CD4-positive, CD25-positive, alpha-beta regulatory T cell (primary cell): ENCODE measurements at places on chromosomes 1 and 21. TPM values are rescaled to one million over a fixed set of nuclear protein-coding genes. Genes with fewer than 3 reads are reported as not detected.

DNA sequence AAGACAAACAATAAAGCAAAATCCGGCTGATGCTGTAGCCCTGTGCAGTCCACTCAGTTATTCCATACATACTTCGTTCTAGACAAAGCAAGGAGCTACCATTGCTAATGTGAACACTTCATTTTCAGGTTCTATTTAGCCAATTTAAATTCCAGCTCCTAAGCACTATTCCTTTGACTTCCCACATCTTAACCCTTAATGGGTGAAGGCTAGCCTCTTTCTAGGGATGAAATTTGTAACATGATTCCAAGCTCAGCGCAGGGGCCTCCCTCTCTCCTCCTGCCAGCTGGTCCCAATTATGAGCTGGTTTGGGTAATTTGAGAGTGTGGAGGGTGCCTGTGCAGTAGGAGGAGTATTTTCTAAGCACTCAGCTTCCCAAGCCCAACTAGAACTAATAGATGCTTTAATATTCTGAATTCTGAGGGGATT, 53.9 kb upstream of the PTGFRN start:
- no peaks in the 10 kb centered on the region for H3K36me3 ChIP-seq
- DNase-seq: no peak
- no peak overlapping the region for H3K27ac ChIP-seq
- no peak overlapping the region for H3K4me3 ChIP-seq
- H3K4me1 ChIP-seq: peaks cover 3% of the 10 kb centered on the region
- no peaks in the 10 kb centered on the region for H3K27me3 ChIP-seq

CD5L gene
- not detected for total RNA-seq

DNA sequence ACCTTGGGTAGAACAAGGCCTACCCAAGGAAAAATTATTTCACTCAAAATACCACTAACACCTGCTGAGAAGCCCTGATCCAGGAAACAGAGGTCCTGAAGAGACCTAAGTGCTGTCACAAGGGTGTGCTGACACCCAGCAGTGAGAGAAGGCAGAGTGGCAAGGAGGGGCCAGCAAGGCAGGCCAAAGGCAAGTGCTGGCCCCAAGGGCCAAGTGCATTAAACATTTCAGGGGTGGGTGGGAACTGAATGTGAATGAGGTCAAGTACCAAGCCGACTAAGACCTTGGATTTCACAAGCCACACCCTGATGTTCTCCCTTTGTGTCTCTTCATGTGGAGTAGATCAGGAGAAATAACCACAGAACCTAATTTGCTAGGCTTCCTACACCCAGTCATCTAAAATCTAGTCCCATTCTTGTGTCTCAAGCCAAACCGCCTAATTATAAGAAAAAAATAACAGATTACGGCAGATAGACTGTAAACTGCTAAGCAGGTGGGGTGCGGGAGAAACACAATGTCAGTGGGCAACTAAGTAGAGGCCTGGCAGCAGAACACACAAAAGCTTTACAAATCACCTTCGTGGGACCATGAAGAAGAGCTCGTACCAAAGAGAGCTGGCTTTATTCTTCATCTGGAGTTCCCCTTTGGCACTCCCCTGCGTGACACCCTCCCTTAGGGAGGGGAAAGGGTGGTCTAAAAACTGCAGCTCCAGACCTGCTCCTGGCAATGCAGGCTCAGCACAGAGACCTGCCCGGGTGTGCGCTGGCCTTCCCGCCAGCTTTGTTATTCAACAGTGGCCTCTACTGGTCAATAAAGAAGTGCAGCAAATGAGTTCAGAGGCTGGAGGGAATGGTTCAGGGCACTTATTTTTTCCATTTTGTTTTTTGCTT, 8.7 kb downstream of the UBE2G2 start:
- no peak overlapping the region for H3K4me3 ChIP-seq
- no peak overlapping the region for H3K27ac ChIP-seq
- H3K27me3 ChIP-seq: no peaks in the 10 kb centered on the region
- H3K36me3 ChIP-seq: peaks cover 14% of the 10 kb centered on the region
- peaks cover 7% of the 10 kb centered on the region for H3K4me1 ChIP-seq

DNA sequence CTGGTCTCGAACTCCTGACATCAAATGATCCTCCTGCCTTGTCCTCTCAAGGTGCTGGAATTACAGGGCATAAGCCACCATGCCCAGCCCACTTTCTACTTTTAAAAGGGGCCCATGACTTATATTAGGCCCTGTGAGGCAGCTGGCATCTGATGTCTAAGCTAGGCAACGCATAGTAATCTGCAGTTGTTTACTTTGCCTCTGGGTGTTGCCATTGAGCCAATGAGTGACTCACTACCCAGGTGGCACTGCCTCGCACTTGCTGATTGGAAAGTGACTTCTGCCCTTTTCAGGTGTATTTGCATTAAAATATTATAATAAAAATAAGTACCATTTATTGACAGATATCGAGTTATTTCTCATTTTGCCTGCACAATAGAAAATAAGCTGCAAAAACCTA, 84.9 kb downstream of the KIF14 start:
- no peaks in the 10 kb centered on the region for H3K27me3 ChIP-seq
- DNase-seq: no peak
- no peak overlapping the region for H3K27ac ChIP-seq
- H3K4me3 ChIP-seq: no peak overlapping the region
- H3K36me3 ChIP-seq: no peaks in the 10 kb centered on the region
- H3K4me1 ChIP-seq: no peaks in the 10 kb centered on the region

- H3K4me1 ChIP-seq: no peaks in the 10 kb centered on the region
- peak; percentile 20 for DNase-seq
- H3K27me3 ChIP-seq: no peaks in the 10 kb centered on the region
Observed at GRCh38 chr1:88180449-88181108, 503.5 kb upstream of the PKN2 start.

GRCh38 chr1:172616195-172616594, 42.7 kb upstream of the FASLG start:
- H3K36me3 ChIP-seq: peaks cover 6% of the 10 kb centered on the region
- no peak overlapping the region for H3K4me3 ChIP-seq
- no peaks in the 10 kb centered on the region for H3K27me3 ChIP-seq
- no peaks in the 10 kb centered on the region for H3K4me1 ChIP-seq
- no peak for DNase-seq

- H3K36me3 ChIP-seq: peaks cover 9% of the 10 kb centered on the region
- peak overlapping the region; percentile 81 for H3K4me3 ChIP-seq
- H3K4me1 ChIP-seq: peaks cover 48% of the 10 kb centered on the region
- DNase-seq: no peak
- H3K27ac ChIP-seq: peak overlapping the region; percentile 82
Observed at GRCh38 chr21:41368735-41369104, 6.9 kb downstream of the MX2 start.

AP4B1 gene
- total RNA-seq: 53.6 TPM

CD34 gene
- total RNA-seq: 1.9 TPM

DNA sequence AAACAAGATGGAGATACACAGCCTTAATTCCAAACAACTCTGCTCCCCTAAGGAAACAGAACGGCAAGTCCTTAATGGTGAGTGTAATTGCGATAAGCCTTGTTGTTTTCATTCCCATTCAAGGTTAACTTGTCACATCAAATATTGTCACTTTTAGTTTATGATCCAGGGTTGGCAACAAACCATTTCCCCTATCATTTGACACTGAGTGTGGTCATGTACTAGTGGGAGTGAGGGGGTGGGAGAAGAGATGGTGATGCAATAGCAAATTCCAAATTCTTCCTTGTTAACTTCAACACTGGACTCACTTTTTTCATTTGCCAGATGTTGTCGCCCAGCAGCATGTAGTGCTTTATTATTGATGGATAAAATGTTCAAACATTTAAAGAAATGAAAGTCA, 140.4 kb downstream of the ZNF326 start:
- no peaks in the 10 kb centered on the region for H3K36me3 ChIP-seq
- H3K27me3 ChIP-seq: no peaks in the 10 kb centered on the region
- no peak for DNase-seq
- no peaks in the 10 kb centered on the region for H3K4me1 ChIP-seq

DNA sequence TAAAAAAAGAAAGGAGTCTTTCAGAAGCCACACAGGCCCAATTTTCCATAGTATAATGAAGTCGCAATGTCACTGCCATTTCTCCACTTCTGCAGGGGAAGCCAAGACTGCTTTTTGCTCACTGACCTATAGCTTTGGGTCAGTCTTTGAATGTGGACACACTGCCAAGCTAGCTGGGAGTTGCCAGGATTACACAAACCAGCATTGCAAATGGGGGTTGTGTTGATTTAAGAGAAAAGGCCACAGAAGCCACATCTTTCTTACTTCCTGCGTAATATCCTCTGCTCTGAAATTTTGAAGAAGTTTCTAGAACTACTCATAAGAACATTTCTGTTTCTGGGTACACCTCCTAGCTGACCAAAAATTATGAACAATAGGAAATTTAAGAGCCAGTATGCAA, 45.8 kb upstream of the SAMSN1 start:
- peak; percentile 82 for DNase-seq
- H3K36me3 ChIP-seq: no peaks in the 10 kb centered on the region
- peak overlapping the region; percentile 38 for H3K4me3 ChIP-seq
- peaks cover 34% of the 10 kb centered on the region for H3K4me1 ChIP-seq
- no peaks in the 10 kb centered on the region for H3K27me3 ChIP-seq
- H3K27ac ChIP-seq: peak overlapping the region; percentile 37

LIPI gene
- total RNA-seq: not detected

DNA sequence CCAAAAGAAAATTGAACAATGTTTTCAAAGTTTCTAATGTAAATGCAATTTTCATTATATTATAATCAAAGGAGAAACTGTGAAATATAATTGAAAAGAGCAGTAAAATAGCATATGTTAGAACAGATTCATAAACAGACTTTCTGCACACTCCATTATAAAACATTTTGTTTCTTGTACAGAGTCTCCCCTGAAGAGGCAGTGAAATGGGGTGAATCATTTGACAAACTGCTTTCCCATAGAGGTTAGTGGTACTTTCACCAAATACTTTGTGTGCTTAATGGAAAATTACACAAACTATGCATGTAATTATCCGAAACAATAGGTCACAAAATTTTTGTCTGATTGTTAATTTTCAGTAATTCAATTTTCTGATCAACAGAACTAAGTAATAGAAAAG, 1.9 kb downstream of the RGS18 start:
- H3K27me3 ChIP-seq: no peaks in the 10 kb centered on the region
- no peak overlapping the region for H3K4me3 ChIP-seq
- no peaks in the 10 kb centered on the region for H3K4me1 ChIP-seq

DNA sequence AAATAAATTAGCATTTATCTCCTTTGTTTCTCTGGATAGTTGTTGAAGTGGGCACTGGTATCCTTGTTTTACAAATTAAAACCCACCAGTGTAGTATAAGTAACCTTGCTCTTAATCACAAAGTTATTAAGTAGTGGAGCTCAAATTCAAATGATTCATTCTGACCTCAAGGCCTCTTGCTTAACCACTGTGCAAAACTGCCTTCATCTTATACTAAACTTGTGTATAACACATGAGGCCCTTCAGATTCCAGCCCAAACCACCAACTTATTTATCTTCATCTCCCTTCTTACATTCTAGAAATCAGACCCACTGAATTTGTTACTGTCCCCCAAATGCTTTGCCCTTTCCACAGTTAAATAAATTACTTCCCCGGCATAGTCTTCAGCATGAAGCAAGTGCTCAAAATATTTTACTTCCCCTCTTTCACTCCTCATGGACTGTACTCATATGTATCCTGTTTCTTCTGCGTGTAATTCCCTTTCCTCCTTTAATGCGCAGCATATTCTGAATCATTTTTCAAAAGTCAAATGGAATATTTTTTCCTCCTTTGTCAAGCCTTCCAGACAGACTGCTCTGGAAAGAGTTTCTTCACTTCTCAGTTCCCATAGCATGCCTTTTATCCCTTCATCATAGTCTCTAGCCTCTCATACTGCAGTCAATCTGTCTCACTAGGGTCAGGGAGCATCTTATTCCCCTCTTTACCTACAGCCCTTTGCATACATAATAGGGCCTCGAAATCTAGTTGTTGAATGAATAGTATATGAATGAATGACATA, 19.0 kb upstream of the DNASE2B start:
- no peaks in the 10 kb centered on the region for H3K36me3 ChIP-seq
- no peak for DNase-seq
- no peak overlapping the region for H3K27ac ChIP-seq
- H3K4me3 ChIP-seq: no peak overlapping the region
- H3K27me3 ChIP-seq: peaks cover 1% of the 10 kb centered on the region

CCDC190 gene
- total RNA-seq: not detected

- H3K4me3 ChIP-seq: no peak overlapping the region
- H3K36me3 ChIP-seq: no peaks in the 10 kb centered on the region
- peaks cover 31% of the 10 kb centered on the region for H3K4me1 ChIP-seq
- DNase-seq: peak; percentile 28
- H3K27ac ChIP-seq: no peak overlapping the region
Observed at GRCh38 chr1:11693024-11693590, 1.6 kb downstream of the DRAXIN start.
